A549 treated with DMSO at 1 μM for 4 hours (cell line): ENCODE measurements at places on chromosomes 3 and 15. TPM values are rescaled to one million over a fixed set of nuclear protein-coding genes. Genes with fewer than 3 reads are reported as not detected.

The PPP1R14D gene
- 0.19 to 0.35 TPM (median 0.28 TPM) in 3 of 5 replicates, not detected in the others for total RNA-seq

The KBTBD13 gene
- 0.02 TPM in 1 of 5 replicates, not detected in the others for total RNA-seq

The PLXND1 gene
- 74.4 to 95.3 TPM (median 86.1 TPM) in 5 replicates for total RNA-seq

The PRR20G gene
- total RNA-seq = 0.07 to 0.15 TPM in 2 of 5 replicates, not detected in the others

The ADAMTS7 gene
- total RNA-seq = 2.8 to 3.8 TPM (median 3.4 TPM) in 5 replicates

The SLC38A3 gene
- total RNA-seq = 0.07 TPM in 1 of 5 replicates, not detected in the others
